Bronchial epithelial cell (primary cell): ENCODE measurements at places on chromosomes 12 and 14. TPM values are rescaled to one million over a fixed set of nuclear protein-coding genes. Genes with fewer than 3 reads are reported as not detected.

RFX4 gene
- not detected in 2 replicates for total RNA-seq

GLT1D1 gene
- total RNA-seq, result not detected in 2 replicates

MANSC4 gene
- total RNA-seq, result not detected in 2 replicates

FIGNL2 gene
- total RNA-seq, result not detected in 2 replicates

RHEBL1 gene
- total RNA-seq, result 0.26 and 0.53 TPM in 2 replicates
